Upper lobe of right lung (tissue), 1 donor: ENCODE measurements at places on chromosomes 11 and 22. TPM values are rescaled to one million over a fixed set of nuclear protein-coding genes. Genes with fewer than 3 reads are reported as not detected.
A peak's percentile ranks its signal among the peaks of the same experiment; 100 is the strongest.

DNA sequence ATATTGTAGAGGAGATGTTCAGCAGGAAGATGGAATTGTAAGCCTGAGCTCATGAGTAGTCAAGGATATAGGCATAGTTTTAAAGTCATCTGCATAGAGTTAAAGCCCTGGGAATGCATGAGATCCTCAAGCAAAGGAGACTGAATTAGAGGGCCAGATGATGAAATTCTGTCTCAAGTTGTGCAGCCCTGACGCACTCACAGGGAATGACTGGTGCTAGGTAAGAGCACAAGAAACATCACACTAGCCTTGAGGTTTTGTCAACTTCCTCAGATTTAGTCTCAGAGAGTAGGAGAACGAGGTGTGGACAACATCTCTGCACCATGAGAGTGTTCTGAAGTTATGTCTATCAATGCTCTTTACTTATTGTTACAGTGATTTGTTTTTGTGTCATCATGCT is 5.8 kb downstream of the RAB38 start:
- no peaks in the 10 kb centered on the region for H3K36me3 ChIP-seq
- DNase-seq, result no peak
- peaks cover 8% of the 10 kb centered on the region for H3K4me1 ChIP-seq
- no peak overlapping the region for H3K4me3 ChIP-seq
- no peaks in the 10 kb centered on the region for H3K27me3 ChIP-seq

DNA sequence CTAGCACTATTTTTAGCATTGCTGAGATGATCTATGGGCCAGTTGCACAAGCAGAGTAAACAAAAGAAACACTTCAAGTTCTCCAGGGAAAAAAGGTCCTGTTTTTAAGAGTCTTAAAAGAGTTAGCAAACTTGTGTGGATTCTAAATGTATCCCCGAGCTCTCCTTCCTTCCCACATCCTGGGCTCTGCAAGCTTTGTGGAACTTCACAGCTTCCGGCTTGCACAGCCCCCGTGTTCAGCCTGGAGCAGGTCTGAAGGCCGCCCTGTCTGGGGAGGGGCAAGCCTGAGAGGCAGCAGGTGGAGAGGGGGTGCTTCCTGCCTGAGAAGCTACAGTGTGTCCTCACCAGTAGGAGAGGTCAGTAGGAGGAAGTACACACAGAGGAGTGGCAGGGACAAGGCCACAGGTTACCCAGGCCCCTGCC is 35.1 kb upstream of the SUSD2 start:
- peak overlapping the region; percentile 82 for H3K27ac ChIP-seq
- peaks cover 72% of the 10 kb centered on the region for H3K4me1 ChIP-seq
- DNase-seq, result peak; percentile 92
- H3K27me3 ChIP-seq, result no peaks in the 10 kb centered on the region
- H3K36me3 ChIP-seq, result no peaks in the 10 kb centered on the region

DNA sequence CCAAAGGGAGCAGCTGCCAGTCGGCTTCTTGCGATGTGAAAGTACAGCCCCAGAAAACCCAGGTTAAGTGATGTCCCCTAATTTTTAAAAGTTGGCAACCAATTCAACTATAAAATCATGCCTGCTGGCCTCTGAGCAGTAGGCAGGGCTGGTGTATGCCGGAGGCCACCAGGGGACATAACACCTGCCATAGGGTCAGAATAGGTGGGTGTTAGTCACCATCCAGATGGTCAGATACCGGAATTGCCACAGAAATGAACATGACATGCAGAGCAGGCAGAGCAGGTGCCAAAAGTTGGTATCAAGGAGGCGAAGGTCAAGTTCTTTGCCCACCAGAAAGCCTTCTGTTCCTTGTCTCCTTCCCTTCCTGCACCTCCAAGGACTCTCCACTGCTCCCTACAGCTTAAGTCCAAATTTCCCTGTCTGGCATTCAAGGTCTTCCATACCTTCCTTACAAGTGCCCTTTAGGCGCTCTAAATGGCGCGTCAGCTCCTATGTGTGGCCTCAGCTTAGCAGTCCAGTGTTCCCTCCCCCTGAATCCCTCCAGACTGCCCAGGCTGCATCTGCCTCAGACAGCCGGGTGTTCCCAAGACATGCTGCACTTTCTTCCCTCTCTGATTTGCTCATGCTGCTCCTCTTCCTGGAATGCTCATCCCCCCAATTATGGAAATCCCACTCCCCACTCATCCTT is 45.1 kb downstream of the PTPRJ start:
- H3K4me3 ChIP-seq, result no peak overlapping the region
- H3K4me1 ChIP-seq, result peaks cover 17% of the 10 kb centered on the region
- no peaks in the 10 kb centered on the region for H3K27me3 ChIP-seq
- H3K27ac ChIP-seq, result no peak overlapping the region
- DNase-seq, result no peak

DNA sequence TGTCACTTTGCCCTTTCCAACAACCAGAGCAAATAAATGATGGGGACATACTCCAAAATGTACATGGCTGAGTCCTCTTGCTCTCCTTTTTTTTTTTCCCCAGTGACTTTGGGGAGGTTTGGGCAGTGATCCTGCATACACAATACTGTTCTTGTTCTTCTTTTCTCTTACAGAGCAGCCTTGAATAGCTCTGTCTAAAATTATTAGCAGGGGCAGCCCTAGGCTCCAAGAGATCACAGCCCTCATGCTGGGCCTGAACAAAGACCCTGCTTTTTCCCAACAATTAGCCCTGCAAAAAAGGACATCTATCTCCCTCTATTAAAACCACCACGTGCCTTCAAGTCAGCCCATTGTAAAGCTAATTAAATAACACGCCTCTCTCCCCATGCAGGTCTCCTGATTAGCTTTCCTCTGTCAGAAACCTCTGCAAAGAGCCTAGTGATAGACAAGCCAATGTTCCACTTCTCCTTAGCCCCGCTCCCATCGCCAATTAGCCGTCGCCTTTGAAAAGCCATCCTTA is 54.7 kb downstream of the ETS1 start:
- H3K4me1 ChIP-seq, result peaks cover 2% of the 10 kb centered on the region
- no peaks in the 10 kb centered on the region for H3K27me3 ChIP-seq
- no peak overlapping the region for H3K27ac ChIP-seq
- no peak overlapping the region for H3K4me3 ChIP-seq
- no peak for DNase-seq

Gene CEP126
- total RNA-seq, result 4.3 TPM

Gene NUDT22
- total RNA-seq, result 47.8 TPM

- no peak overlapping the region for H3K4me3 ChIP-seq
- DNase-seq, result no peak
- H3K4me1 ChIP-seq, result peaks cover 11% of the 10 kb centered on the region
- H3K27ac ChIP-seq, result no peak overlapping the region
These were observed 52.9 kb downstream of the SGSM3 start for GRCh38 chr22:40423310-40423688.

Gene TRIM49
- total RNA-seq, result not detected

GRCh38 chr11:84675396-84676025 is 951.6 kb downstream of the DLG2 start:
- H3K36me3 ChIP-seq, result no peaks in the 10 kb centered on the region
- no peaks in the 10 kb centered on the region for H3K4me1 ChIP-seq
- no peaks in the 10 kb centered on the region for H3K27me3 ChIP-seq
- no peak for DNase-seq

Gene PRSS23
- total RNA-seq, result 100 TPM

DNA sequence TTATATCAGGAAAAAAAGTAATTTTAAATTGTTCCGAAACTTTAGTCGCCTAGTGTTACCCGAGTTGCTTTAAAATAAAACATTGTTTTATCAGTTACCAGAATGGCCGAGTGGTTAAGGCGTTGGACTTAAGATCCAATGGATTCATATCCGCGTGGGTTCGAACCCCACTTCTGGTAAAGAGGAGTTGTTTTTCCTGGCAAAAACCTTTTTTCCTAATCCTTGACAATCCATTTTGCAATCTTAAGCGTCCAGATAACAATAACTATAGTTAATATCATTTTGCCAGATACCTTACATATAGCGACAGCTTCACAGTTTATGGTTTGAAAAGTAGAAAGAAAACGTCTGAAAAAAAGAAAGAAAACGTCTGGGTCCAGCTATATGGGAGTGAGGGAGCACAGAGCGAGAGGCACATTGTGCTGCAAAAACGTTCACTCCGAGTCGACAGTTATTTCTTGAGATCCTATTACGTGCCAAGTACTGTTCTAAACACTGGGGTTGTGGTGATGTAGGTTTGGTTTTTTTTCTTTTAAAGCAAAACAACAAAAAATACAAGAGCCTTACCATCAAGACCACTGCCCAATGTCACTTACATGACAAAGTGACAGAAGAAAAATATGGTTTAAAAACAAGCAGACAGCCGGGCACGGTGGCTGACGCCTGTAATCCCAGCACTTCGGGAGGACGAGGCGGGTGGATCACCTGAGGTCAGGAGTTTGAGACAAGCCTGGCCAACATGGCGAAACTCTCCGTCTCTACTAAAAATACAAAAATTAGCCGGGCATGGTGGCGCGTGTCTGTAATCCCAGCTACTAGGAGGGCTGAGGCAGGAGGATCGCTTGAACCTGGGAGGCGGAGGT is 40.6 kb downstream of the OR4D9 start:
- DNase-seq, result no peak
- H3K4me1 ChIP-seq, result peaks cover 10% of the 10 kb centered on the region
- H3K27me3 ChIP-seq, result no peaks in the 10 kb centered on the region
- peak overlapping the region; percentile 78 for H3K27ac ChIP-seq

DNA sequence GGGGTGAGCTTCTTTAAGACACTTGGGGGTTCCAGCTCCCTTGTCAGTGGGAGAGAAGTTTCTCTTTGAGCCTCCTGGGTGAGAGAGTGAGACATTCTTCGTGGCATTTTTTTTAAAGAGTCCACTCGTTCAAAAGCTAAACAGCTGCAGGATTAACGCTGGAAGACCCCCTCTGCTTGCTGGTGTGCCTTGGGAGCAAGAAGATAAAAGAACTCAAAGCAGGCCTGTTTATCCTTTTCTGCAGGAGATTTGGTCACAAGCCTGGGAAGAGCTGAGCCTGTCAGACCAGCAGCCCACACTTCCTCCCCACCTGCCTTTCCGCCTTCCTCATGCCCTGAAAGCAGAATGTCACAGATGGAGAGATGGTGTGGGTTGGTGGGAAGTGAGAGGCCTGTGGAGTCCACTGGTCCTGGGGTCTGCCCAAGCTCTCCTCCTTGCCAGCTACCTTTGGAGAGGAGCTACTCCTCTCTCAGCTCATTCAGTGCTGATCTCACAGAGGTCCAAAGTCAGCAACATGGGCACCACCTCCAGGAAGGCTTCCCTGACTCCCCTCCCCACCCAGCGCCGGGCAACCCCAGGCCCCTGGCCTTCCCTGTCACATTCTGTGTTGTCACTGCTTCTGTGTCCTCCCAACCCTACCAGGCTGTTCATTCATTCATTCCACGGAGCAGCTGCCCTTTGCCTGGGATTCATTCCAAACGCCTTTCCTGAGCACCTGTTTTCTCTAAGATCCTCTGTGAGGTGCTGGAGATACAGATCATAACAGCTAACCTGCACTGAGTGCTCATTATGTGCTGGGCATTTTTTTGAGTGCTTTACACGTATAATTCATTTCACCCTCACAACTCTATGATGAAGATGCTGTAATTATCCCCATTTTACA is 6.7 kb downstream of the GDPD5 start:
- H3K36me3 ChIP-seq, result no peaks in the 10 kb centered on the region
- H3K27ac ChIP-seq, result no peak overlapping the region
- peaks cover 2% of the 10 kb centered on the region for H3K4me1 ChIP-seq
- H3K27me3 ChIP-seq, result no peaks in the 10 kb centered on the region
- no peak overlapping the region for H3K4me3 ChIP-seq
- no peak for DNase-seq

- DNase-seq, result no peak
- peaks cover 31% of the 10 kb centered on the region for H3K4me1 ChIP-seq
- H3K27ac ChIP-seq, result peak overlapping the region; percentile 88
- peak overlapping the region; percentile 87 for H3K4me3 ChIP-seq
- no peaks in the 10 kb centered on the region for H3K27me3 ChIP-seq
These were observed 1.5 kb downstream of the SIDT2 start for GRCh38 chr11:117180020-117180419.

DNA sequence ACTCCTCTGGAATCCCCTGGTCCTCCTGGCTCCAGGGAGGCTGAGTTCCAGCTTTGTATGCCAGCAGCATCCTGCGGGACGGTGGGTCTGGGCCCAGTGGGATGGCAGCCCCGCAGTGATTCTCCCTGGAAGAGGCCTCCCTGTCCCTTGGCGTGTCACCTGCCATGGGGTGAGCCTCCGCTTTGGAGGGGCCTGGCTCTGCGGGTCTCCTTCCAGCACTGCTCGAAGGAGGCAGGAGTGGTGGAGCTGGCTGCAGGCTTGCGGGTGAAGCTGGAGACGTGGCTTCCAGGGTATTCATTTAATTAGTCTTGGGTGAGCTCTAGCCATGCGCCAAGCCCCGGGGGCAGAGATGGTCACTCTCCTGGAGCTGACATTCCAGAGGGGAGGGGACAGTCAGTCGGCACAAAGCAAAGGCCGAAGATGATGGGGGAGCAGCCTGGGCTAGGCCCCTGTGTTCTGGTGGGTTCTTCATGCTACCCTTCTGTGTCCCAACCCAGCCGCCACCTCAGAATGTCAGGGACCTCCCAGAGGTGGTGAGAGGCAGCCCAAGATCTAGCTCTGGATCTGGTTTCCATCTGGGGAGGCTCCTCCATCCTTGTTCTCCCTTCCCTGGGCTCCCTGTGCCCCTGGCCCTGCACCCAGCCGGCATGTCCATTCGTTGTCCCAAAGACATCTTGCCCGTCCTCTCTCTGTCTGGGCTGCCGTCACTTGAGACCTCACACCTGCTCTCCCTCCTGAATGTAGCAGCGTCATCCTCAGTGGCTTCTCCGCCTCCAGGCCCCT is 1332.5 kb downstream of the BRD1 start:
- DNase-seq, result peak; percentile 61
- H3K4me3 ChIP-seq, result no peak overlapping the region

- H3K4me1 ChIP-seq, result peaks cover 47% of the 10 kb centered on the region
- peak; percentile 86 for DNase-seq
- peak overlapping the region; percentile 55 for H3K27ac ChIP-seq
- peaks cover 34% of the 10 kb centered on the region for H3K36me3 ChIP-seq
- H3K27me3 ChIP-seq, result no peaks in the 10 kb centered on the region
These were observed 5.2 kb downstream of the SBF1 start for GRCh38 chr22:50469377-50470305.

GRCh38 chr11:22458161-22458560 is 120.0 kb downstream of the SLC17A6 start:
- DNase-seq, result no peak
- no peak overlapping the region for H3K4me3 ChIP-seq

- DNase-seq, result no peak
- H3K27me3 ChIP-seq, result no peaks in the 10 kb centered on the region
- H3K4me3 ChIP-seq, result no peak overlapping the region
- H3K27ac ChIP-seq, result no peak overlapping the region
- no peaks in the 10 kb centered on the region for H3K36me3 ChIP-seq
These were observed 206.1 kb upstream of the MTNR1B start for GRCh38 chr11:92763336-92763735.

DNA sequence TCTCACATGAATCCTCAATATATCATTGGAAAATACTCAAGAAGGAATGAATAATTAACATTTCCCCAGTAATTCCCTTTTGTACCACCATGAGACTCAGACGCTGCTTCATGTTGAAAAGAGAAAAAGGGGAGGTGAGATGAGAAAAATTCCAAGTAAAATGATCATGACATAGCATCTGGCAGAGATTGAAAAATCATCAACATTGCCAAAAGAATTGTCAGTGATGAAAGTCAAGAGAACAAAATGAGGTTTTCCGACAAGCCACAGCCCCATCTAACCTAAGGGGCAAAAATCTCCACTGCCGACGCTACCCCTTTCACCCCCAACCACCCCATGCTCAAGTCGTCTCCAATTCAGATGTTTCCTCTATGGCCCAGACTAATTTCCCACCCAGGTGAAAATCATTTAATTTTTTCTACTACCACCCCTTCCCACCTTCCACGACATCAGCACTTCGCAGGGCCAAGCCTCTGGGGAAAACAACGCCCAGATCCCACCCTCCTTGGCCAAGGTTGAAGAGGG is 1.2 kb downstream of the RAB6A start:
- peak overlapping the region; percentile 98 for H3K4me3 ChIP-seq
- DNase-seq, result no peak
- no peaks in the 10 kb centered on the region for H3K27me3 ChIP-seq
